Glutamatergic neuron (in vitro differentiated cells): ENCODE measurements at places on chromosomes 1 and 21.

DNA sequence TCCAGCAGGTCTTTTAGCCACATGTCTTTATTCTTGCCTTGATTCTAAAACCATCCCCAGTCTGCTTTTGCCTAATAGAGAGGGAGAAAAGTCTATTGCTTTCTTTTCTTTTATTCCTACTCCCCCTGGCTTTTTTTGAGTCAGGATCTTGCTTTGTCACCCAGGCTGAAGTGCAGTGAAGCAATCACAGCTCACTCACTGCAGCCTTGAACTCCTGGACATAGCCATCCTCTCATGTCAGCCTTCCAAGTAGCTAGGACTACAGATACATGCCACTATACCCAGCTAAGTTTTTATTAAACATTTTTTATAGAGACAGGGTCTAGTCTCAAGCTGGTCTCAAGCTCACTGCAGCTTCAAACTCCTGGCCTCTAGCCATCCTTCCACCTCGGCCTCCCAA lies 72.5 kb upstream of the PAXBP1 start:
- no peak for DNase-seq

- no peak for DNase-seq
Observed at GRCh38 chr1:241900381-241900780, 52.4 kb downstream of the EXO1 start.

- DNase-seq, result no peak
Observed at GRCh38 chr1:233566886-233567285, 47.0 kb upstream of the KCNK1 start.

- no peak for DNase-seq
Observed at GRCh38 chr1:147762233-147763024, 2.0 kb upstream of the GJA5 start.

DNA sequence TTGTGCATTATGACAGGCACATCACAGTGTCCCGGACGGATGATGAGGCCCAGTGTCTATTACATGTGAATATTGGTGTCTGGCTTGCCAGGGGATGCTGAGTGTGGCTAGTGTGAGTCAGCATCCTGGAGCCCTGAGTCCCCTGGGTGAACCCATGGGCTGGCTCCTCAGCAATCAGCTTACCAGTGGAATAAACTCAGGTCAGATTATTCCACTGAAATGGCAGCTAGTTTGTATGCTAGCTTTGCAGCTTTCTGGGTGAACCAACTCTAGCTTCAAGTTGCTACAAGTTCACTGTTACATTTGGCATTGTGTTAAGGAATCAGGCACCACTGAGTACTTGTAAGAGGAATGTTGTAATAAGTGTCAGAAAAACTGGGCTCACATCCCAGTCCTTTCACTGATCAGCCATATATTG lies 23.9 kb upstream of the RPTN start:
- no peak for DNase-seq

- DNase-seq, result no peak
Observed at GRCh38 chr1:206972728-206973127, 2.5 kb upstream of the FCAMR start.

GRCh38 chr1:201331166-201331565 lies 46.3 kb downstream of the TNNT2 start:
- peak; percentile 13 for DNase-seq

DNA sequence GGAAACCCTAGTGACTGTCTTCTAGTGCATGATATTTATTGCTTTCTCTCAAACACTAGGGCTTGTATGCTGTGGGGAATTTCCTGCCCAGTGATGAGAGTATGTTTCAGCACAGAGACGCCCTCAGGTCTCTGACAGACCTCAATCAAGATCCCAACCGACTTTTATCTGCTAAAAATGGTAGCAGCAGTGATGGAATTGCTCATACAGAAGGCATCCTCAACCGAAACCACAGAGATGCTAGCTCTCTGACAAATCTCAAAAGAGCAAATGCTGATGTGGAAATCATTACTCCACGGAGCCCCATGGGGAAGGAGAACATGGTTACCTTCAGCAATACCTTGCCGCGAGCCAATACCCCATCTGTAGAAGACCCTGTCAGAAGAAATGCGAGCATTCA lies 41.3 kb downstream of the PLPPR4 start:
- DNase-seq, result no peak

GRCh38 chr1:31122101-31122735 lies 56.7 kb upstream of the PUM1 start:
- DNase-seq, result peak; percentile 64

DNA sequence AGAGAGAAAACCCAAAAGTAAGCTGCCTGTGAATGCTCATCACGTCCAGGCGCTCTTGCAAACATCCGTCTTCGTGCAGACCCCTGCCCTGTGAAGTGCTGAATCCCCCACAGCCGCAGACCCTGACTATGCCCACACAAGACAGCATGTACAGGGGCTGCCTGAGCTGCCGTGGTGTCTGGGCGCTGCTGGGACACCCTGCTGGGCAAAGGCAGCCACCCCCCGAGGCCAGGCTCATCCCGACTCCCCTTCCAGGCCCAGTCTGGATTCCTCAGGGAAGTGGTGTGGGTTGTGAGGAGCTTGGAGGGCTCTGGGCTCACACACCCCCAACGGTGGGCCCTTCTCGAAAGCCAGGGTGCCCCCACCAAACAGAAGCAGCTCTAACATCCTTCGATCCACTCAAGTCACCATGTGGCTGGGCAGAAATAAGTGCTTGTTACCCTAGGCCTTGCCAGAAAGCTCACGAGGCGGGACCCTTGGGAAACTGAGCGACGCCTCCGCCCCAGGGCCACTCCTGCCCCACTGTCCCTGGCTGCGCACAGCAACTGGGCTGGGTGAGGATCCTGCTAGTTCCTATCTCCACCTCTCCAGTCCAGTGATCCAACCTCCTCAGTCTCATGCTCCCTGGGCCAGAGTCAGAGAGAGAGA lies 4.8 kb upstream of the WNT9A start:
- no peak for DNase-seq

DNA sequence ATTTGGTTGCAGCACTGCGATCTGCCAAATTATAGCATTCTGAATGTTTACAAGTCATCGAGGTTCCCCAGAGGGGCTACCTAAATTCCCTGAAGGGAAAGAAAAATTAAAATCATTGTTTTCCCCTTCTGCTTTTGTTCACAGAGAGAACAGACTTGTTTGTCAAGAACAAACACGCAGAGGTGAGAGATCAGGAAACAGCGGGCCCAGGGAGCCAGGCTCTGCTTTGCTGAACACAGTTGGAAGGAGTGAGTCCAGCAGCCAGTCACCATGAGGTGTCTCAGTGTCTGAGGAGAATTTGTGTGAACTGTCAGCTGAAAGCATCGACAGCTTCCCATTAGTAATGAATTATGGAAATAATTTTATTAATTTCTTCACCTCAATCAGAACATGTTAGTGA lies 52.5 kb downstream of the RWDD3 start:
- DNase-seq, result no peak

DNA sequence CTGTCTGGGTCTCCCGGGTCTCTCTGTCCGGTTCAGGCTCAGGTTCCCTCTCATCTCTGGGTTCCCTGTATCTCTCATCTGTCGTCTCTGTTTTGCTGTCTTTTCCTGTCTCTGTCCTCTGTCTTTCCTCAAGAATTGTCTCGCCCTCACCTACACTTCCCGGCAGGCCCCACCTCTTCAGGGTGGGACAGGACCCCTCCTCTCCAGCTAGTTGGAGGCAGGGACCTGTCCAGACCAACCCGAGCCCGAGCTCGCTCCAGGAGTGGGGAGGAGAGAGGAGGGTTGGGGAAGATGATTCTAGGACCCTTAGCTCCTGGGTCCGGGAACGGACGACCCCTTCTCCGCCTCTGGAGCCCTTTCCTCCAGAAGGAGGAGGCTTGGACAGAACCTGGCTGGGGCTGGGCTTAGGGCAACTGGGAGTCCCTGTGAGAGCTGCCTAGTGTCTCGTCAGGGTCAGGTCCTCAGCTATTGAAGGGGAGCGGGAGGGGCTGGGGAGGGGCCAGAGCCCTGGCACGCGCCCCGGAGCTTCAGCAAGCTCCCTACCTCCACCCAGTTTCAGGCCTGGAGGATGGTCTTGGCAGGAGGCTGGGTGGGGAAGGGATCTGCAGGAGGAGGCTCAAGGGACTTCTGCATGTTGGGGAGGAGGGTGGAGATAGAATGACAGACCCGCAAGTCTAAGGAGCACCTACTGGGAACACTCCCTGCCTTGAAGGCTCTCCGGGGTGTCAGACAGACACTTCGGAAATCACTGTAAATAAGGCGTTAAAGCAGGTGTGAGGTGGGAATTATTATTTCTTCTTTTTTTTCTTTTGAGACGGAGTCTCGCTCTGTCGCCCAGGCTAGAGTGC lies 26.3 kb upstream of the EPB41 start:
- DNase-seq, result peak; percentile 32
